CD4-positive, alpha-beta memory T cell (primary cell): ENCODE measurements at places on chromosomes 5 and 9. TPM values are rescaled to one million over a fixed set of nuclear protein-coding genes. Genes with fewer than 3 reads are reported as not detected.

DNA sequence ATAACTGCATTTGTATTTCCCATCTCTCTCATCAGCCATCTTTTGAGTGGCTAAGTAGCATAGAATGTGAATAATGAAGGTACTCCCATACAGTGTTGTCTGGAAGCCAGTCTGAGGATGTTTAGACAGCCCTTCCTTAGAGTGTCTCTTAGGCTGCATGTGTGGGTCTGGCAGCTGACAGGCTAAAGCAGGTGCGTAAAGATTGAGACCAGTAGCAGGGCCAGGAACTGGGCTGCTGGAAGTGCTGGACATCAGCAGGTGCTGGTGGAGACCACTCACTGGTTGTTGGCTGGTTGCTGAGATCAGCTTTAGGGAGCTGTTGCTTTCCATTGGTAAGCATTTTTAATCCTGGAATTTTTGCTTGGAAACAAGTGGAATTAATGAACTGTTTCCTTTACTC is 197.5 kb downstream of the PCSK5 start:
- DNase-seq: no peak

Gene PPIC
- not detected for total RNA-seq

Gene ERBIN
- total RNA-seq: 98.7 TPM

Gene GALNT12
- total RNA-seq: 11.1 TPM

DNA sequence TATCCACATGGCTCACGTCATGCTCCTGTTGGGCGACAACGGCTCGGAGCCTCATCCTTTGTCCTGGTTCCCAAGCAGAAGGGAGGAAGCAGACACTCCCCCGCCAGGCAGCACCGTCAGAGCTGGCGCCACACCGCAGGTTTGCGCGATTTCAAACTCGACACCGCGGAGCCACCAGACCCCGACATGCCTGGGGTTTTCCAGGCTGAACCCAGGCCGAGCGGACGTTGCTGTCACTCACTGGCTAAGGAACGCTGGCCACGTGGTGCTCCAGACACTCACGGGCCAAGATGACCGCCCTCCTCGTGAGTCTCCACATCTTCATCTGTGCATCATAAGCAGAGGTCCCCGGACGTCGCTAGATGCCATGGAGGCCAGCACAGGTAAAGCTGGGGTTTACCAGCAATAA is 9.0 kb downstream of the TERT start:
- no peak for DNase-seq
